ENCODE measurements at places on chromosomes 16 and 17.
A peak's percentile ranks its signal among the peaks of the same experiment; 100 is the strongest.

DNA sequence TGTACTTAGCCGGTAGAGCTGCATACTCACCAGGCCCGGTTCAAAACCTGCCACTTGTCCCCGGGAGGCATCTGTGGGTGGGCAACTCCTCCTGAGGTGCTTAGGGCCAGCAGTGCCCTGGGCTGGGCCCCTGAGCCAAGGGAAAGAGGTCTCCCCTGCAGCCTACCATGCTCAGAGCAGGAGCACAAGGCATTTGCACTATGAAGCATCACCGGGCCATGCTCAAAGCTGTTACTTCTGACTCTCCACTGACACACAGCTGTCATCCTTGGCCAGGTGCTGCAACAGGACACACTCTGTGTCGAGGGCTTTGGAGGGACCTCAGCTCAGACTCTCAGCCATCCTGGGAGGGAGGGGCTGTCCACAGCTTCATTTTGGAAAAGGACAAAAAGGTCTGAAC is 37.2 kb downstream of the SLC38A8 start:
- DNase-seq, result no peak

DNA sequence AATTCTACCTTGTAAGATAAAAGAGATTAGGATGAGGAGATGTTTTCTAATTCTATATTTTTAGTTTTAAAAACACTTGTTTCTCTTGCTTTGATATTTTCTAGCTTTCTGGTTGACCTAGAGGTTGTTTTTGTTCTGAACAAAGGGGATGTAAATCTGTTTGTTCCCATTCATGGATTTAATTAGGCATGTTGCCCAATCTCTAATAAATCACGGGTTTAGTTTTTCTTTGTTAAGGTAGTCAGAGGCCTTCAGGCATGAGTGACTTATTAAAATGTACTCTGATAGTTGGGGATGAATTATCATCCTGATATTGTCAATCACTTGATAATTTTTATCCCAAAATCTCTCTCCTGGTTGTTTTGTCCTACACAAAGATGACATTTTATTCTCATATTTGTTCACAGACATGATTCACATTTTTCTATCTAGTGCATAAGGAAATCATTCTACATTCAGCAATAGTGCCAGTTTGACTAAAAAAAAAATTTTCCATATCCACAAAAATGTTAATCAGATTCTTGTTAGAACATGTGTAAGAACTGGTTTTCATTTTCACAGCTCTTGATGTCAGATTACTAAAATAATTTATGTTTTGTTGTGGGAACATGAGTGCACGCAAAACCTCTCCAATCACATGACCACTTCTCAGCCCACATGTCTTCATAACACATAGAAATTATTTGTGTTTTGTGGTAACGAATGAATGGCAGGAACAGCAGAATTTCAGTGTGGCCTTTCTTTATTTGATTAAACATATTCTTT is 95.7 kb upstream of the AKTIP start:
- DNase-seq, result no peak

GRCh38 chr17:39861235-39861634 is 2.9 kb downstream of the IKZF3 start:
- DNase-seq, result no peak

DNA sequence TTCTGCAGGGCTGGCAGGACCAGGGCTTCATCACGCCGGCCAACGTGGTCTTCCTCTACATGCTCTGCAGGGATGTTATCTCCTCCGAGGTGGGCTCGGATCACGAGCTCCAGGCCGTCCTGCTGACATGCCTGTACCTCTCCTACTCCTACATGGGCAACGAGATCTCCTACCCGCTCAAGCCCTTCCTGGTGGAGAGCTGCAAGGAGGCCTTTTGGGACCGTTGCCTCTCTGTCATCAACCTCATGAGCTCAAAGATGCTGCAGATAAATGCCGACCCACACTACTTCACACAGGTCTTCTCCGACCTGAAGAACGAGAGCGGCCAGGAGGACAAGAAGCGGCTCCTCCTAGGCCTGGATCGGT is 1.4 kb downstream of the CDK5R1 start:
- DNase-seq, result no peak

GRCh38 chr16:73230651-73231050 is 182.7 kb upstream of the ZFHX3 start:
- no peak for DNase-seq

DNA sequence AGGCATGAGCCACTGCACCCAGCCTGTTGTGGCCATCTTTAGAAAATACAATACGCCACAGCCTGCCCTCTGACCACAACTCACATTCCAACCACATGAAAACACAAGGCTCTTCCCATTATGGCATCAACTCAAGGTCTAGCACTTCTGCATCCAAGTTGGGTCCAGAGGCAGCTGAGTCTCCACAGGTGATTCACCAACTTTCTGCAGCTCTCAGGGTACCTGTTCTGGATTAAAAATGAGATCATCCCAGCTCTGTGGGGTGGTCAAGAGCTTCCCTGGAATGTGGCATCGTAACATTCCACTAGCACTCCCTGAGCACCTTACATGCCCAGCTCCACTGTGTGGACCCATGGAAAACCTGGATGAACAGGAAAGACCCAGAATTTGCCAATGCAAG is 9.9 kb upstream of the GUCY2D start:
- DNase-seq, result no peak

DNA sequence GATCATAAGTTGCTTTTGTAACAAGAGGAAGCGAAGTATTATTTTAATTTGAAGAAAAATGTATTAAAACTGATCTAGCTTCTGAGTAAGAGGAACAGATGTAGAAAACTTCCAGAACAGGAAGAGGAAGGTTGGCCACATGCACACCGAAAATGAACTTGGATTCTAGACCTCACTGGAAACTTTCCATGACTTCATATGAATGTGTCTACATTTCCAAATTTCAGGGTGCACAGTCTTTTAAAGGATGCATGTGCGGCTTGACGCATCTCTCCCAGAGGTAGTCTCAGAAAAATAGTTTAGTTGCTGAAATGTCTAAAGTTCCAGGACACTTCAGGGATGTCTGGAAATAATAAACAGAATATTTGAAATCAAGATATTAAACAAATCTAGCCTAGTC is 275.1 kb upstream of the MYOCD start:
- no peak for DNase-seq

GRCh38 chr16:1441391-1441829 is 2.9 kb downstream of the CCDC154 start:
- no peak for DNase-seq

- no peak for DNase-seq
Measured at GRCh38 chr17:29625037-29625750, 2.5 kb upstream of the CORO6 start.

- no peak for DNase-seq
Measured at GRCh38 chr17:71472809-71473789, 647.7 kb upstream of the SOX9 start.

- DNase-seq, result no peak
Measured at GRCh38 chr16:73853968-73854367, 442.6 kb upstream of the PSMD7 start.

GRCh38 chr16:88789594-88789993 is 4.6 kb upstream of the PIEZO1 start:
- no peak for DNase-seq

DNA sequence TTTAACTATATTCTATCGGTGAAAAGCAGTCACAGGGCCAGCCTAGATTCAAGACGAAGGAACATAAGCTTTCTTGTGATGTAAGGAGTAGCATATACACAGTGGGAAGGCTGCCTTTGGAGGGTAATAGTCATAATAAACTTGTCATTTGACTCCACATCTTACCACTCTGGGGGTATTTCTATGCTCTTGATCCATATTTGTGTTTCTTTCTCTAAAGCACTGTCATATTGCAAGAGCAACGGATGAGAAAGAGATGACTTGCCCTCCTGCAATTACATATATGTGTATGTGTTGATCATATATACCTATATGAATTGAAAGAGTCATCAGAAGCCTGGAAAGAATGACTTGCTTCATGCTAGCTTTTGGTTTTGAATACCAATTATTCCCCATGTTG is 225.4 kb upstream of the HS3ST3A1 start:
- DNase-seq, result no peak

DNA sequence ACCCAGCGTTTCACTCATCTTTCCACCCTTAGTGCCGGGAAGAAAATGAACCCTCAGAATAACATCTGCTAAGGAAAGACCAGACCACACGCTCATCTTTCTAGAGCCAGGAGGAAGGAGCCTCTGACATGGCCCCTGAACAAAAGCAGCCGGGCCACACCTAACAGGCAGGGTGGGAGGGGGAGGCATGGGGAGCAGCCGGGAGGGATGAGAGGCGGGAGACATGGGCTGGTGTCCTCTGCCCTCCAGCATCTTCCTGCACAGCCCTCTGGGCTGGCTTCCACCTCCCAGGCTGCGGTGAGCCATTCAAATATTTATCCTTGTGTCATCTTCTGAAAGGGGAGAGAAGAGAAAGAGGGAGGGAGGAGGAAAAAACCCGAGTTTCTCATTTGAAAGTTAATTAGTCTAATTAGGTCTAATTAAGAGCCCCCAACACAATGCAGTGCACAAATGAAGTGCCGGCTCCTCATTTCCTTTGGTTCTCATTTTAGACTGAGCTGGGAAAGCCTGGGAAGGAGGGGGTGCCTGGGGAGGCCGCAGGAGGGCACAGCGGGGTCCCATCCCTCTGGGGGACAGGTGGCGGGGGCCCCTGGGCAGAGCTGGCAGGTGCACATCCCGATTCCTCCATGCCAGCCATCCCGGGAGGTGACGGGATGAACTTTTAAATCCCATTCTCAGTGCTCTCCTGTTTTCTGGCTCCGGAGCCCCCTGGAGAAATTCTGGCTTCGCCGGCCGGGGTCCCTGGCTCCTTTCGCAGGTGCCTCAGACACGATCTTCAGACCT is 90.5 kb downstream of the ENGASE start:
- DNase-seq, result no peak

DNA sequence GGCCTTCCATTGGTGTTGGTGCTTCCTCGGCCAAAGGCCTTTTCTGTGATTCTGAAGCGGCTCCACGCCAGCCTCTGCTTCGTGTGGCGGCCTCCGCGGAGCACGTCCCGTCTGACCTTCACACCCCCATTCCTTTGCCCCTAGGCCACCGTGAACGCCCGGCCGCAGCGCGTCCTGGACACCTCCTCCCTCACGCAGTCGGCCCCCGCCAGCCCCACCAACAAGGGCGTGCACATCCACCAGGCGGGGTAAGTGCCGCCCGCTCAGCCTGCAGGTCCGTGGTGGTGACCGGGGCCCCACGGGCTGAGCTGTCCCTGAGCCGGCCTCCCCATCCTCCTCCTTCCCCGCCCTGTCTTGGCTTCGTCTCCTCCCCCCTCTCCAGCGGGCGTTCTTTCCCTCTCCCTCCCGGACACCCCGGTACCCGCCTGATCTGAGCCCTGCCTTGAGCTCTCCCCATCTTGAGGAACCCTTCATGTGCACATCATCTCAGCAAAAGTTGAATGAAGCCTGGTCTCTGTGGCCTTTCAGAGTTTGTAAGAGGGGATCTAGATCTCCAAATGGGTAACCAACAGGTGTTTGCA is 69.0 kb upstream of the CHMP6 start:
- DNase-seq, result no peak

DNA sequence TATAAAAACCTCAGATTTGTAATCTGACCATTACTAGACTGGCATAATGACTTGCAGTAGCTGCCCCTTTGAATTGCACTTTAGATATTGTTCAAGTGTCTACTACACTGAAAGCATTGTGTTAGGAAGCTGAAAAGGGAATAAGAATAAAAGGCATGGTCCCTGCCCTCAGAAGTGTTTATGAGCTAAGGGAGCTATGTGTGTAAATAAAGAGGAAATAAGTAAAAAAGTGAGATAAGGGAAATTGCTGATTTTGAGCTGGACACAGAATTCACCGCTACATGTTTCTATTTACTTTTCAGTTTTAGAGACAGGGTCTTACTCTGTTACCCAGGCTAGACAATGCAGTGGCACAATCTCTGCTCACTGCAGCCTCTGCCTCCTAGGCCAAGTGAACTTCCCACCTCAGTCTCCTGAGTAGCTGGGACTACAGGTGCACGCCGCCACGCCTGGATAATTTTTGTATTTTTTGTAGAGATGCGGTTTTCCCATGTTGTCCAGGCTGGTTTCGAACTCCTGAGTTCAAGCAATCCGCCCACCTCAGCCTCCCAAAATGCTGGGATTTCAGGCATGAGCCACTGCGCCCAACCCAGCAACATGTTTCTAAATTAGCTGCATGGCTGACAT is 57.0 kb downstream of the GRB2 start:
- DNase-seq, result no peak

DNA sequence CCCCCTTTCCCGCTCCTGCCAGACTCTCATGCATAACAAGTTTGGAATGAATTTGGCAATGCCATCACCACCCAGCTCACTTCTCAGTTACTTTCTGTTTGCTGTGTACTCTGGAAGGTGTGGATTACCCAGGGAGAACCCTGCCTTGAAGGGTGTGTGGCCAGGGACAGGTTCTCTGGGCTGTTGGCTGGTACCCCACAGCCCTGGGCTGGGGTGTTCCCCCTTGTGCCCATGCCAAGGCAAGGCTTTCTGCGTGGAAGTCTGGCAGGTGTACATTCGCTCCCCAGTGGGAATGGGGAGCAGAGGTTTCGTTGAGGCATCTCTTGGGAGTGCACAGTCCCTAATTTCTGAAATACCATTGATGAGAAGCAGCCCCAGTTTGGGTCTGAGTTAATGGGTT is 187.7 kb downstream of the CCDC182 start:
- DNase-seq, result no peak

GRCh38 chr16:9836118-9836736 is 346.0 kb downstream of the GRIN2A start:
- no peak for DNase-seq

DNA sequence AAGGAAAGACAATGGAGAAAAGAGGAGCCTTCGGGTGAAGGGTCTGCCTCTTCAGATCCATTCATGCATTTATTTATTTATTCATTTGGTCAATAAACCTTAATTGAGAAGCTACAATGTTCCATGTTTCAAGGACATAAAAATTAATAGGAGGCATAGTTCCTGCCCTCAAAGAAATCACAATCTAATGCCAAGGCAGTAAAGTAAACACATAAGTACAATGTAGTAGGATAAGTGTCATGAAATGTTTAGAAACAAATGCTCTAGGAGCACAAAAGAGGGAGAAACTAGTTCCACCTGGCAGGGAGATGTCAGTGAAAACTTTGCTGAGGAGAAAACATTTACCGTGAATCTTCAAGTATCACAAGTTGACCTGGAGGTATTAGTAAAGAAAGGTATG is 103.5 kb upstream of the NOG start:
- no peak for DNase-seq

GRCh38 chr17:31926100-31926729 is 10.6 kb upstream of the SUZ12 start:
- no peak for DNase-seq

- DNase-seq, result peak; percentile 80
Measured at GRCh38 chr17:40547079-40547784, 18.0 kb downstream of the CCR7 start.

DNA sequence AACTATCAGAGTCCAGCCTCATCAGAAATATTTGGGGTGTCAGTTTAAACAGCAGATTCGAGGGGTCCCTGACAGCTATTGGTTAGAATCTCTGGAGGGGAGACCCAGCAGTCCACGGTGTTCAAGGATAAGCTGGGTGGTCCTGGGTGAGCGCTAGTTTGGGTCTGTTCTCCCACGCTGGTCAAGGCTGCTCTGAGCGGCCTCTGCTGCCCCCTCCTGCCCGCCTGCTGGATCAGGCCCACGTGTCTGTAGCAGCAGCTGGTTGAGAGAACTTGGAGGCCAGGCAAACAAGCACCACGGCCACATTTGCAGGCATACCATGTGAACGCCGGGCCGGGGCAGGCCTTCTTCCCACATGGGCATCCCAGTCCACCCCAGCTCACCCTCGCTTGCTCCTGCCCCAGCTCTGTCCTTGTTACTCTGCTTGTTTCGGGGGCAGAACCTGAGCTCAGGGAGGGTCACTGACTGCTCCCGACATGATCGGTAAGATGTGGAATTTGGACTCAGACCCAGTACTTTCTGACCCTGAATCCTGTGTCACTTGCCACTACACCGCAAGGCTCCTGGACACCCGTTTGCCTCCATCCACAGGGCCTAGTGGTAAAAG is 7.4 kb downstream of the FOXF1 start:
- DNase-seq, result no peak

All from NCI-H1417 treated with DMSO at 0.1 percent for 48 hours (cell line).